Upper lobe of right lung (tissue), 1 donor: ENCODE measurements at places on chromosomes 4 and X. TPM values are rescaled to one million over a fixed set of nuclear protein-coding genes. Genes with fewer than 3 reads are reported as not detected.

ARSD gene
- total RNA-seq = 35.1 TPM

IL3RA gene
- total RNA-seq = 43.0 TPM

PCSK1N gene
- 4.3 TPM for total RNA-seq

FGF5 gene
- total RNA-seq = not detected

MTTP gene
- total RNA-seq = 0.20 TPM

ATP1B4 gene
- not detected for total RNA-seq

ANKRD50 gene
- total RNA-seq = 25.9 TPM

RXFP1 gene
- 7.9 TPM for total RNA-seq

ZDHHC15 gene
- 1.4 TPM for total RNA-seq

PWWP3B gene
- total RNA-seq = 1.1 TPM

PLP2 gene
- 90.9 TPM for total RNA-seq

DNAJB14 gene
- 61.7 TPM for total RNA-seq

BRS3 gene
- not detected for total RNA-seq

S100P gene
- 3.6 TPM for total RNA-seq

PPP1R3F gene
- 6.0 TPM for total RNA-seq

FSTL5 gene
- 0.12 TPM for total RNA-seq

NR0B1 gene
- not detected for total RNA-seq

PLAC8 gene
- 81.7 TPM for total RNA-seq

BGN gene
- total RNA-seq = 205 TPM

WAS gene
- total RNA-seq = 25.3 TPM

INTS6L gene
- total RNA-seq = 7.4 TPM

LRP2BP gene
- 0.72 TPM for total RNA-seq

HTATSF1 gene
- 23.9 TPM for total RNA-seq

MEPE gene
- total RNA-seq = not detected

C4orf51 gene
- not detected for total RNA-seq

CPLX1 gene
- total RNA-seq = 5.2 TPM

HPGDS gene
- total RNA-seq = 15.8 TPM

NCAPG gene
- 0.84 TPM for total RNA-seq

DMP1 gene
- total RNA-seq = not detected

CXorf49 gene
- total RNA-seq = not detected

GYG2 gene
- 1.4 TPM for total RNA-seq

KLHL34 gene
- total RNA-seq = not detected

APLN gene
- total RNA-seq = 7.9 TPM

DSPP gene
- total RNA-seq = not detected

KANTR gene
- total RNA-seq = 12.6 TPM

RGN gene
- total RNA-seq = 15.4 TPM
